Stimulated activated CD4-positive, alpha-beta T cell treated with anti-CD3 and anti-CD28 coated beads, Interleukin-1b, Interleukin-23, amount 100 ng/mL, for 1 hour (primary cell): ENCODE measurements at places on chromosomes 13 and 19.
A peak's percentile ranks its signal among the peaks of the same experiment; 100 is the strongest.

DNA sequence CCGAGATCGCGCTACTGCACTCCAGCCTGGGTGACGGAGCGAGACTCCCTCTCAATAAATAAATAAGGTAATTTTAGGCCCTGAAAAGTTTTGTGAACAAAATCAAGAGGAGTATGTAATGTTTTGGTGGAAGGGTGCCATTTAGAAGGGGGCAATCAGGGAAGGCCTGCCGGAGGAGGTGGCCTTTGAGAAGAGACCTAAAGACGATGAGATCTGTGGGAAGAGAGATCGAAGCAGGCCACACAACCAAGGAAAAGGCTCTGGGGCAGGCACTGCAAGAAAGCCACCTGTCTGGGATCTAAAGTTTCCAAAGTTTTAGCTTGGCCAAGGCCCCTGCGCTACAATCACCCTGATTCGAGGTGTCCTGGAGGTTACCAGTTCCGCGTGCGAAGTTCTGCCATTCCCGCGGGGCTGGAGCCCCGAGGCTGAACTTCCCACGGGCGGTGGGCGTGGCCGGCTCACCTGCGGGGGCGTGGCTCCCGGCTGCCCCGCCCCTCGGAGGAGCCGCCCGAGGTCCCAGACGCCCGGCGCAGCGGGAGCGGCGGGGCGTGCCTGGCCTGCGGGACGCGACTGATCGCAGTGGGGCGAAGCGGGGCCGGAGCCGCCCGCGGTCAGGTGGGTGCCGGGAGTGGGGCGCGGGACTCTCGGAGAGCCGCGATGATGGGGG is at the start of gene KLC3:
KLC3 (plus strand) TSS at position 519 of the 667 bp plus-strand sequence. CDS start 4,792 bp downstream, outside the sequence.
- DNase-seq, result no peak

DNA sequence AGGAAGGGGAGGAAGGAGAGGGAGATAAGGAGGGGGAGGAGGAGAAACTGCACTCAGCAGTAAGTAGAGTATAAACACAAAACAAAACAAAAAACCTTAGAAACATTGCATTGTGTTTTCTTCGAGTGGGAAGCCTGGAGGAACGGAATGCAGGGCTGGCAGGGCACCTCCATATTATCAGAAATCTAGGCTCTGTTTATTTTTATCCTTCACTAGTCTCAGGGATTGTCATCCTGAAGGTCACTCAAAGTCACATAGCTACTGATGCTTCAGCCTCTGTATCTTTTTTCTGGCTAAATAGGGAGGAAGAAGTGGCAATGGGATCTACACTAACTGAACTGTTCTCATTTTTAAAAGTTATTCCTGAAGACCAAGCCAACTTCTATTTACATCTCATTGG is 467.8 kb downstream of the KCTD12 start:
- no peak for DNase-seq

DNA sequence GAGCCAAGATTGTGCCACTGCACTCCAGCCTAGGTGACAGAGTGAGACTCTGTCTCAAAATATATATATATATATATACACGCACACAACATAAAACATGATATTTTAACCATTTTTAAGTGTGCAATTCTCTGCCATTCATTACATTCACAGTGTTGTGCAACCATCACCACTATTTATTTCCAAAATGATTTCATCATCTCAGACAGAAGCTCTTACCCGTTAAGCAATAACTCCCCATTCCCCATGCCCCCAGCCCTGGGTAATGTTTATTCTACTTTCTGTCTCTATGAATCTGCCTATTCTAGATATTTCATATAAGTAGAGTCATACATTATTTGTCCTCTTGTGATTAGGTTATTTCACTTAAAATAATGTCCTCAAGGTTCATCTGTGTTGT is 20.3 kb downstream of the WDR88 start:
- DNase-seq, result no peak

GRCh38 chr19:50854636-50855410 is at the start of gene KLK3:
TSS of gene KLK3 (plus strand) at chr19:50854915. CDS start at chr19:50854956, 41 bp downstream.
- DNase-seq, result no peak

DNA sequence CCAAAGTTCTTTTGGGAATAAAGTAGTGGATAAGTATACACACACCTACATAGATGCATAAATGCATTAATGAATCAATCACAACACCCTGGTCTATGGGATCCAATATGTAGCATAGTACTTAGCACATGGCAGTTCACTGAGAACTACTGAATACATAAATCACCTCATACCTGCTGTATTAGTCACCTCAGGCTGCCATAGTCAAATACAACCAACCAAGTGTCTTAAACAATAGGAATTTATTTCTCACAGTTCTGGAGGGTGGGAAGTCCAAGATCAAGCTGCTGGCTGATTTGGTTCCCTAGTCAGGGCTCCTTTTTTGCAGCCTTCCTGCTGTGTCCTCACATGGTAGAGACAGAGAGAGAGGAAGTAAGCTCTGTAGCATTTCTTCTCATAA is 228.2 kb downstream of the NHLRC3 start:
- DNase-seq, result no peak

GRCh38 chr13:93220073-93220472 is 6.5 kb upstream of the GPC6 start:
- DNase-seq, result no peak

GRCh38 chr13:110339975-110340550 is 33.0 kb downstream of the COL4A2 start:
- no peak for DNase-seq

DNA sequence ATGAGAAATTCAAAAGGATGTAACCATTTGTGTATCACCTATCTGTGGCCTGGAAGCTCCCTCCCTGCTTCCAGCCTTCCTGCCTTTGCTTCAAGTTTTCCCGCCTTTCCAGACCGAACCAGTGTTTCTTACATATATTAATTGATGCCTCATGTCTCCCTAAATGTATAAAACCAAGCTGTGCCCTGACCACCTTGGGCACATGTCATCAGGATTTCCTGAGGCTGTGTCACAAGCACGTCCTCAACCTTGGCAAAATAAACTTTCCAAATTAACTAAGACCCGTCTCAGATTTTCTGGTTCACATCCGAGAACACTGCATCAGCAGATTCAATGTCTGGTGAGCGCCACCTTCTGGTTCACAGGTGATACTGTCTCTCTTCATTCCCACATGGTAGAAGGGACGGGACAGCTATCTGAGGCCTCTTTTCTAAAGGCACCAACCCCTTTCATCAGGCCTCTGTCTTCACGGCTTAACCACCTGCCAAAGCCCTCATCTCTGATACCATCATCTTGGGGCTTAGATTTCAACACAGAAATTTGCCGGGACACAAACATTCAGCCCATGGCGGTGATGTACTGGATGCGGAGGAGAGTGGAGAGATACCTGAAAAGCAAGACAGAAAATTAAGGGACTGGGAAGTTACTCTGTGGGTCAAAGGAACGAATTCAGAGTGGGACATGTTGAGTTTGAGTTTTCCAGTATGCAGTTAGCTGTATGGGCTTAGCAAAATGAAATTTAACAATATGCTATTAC is 58.7 kb upstream of the PABPC3 start:
- no peak for DNase-seq

DNA sequence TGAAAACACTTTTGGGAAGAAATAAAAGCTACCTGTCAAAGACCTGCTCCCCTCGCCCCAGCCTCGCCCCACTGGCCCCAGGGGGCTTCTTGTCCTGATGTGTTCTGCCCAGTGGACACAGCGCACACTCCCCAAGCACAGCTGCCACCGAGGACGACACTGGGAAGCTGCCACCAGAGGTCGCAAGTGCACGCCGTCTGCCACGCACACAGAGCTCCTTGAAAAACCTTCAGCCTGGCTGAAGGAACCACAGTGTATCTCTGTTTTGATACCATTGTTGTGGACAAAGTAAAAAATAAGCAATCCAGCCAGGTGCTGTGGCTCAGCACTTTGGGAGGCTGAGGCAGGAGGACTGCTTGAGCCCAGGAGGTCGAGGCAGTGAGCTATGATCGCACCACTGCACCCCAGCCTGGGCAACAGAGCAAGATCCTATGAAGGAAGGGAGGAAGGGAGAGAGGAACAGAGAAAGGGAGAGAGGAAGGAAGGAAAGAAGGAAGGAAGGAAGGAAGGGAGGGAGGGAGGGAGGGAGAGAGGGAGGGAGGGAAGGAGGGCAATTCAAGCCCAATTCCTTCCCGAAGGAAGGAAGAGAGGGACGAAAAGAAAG is 57.3 kb downstream of the CEBPG start:
- DNase-seq, result peak; percentile 27

DNA sequence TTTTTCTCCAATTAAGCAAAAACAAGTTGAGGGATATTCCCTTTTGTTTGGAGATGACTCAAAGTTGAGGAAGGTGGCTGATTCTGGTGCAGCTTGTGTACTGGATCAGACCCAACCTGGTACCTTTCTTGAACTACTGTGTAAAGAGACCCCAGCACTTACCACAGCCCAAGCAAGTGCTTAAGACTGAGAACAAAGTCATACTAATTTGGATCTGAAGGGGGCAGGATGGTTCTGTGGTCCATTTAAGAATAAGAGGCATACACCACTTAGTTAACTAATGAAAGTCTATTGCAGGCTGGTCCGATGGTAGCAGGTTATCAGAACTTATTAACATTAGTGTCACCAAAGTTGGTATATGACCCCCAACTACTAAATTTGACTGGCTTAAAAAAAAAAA is 6.3 kb downstream of the THSD1 start:
- DNase-seq, result no peak
